Hepatocyte (in vitro differentiated cells): ENCODE measurements at places on chromosomes 2 and 18. TPM values are rescaled to one million over a fixed set of nuclear protein-coding genes. Genes with fewer than 3 reads are reported as not detected.

DNA sequence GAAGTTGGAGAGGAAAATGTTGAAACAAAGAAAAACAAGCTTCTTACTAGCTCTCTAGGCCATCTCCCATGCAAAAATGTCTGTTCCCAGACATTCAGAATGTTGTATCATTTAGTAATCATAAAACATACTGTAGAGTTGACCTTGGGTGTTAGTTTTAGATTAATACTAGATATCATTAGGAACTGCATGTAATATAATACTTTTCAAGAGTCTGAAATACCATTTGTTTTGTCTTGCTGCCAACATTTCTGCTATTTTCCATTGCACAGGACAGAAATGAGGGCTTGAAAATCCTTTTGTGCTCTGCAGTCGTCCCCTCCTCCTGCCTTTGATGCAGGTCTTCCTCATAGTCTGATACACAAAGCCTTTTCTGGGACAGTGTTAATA, 89.5 kb upstream of the RBMS1 start:
- H3K36me3 ChIP-seq: no peaks in the 10 kb centered on the region
- H3K27ac ChIP-seq: peak overlapping the region; percentile 67
- no peak overlapping the region for H3K4me3 ChIP-seq
- peaks cover 20% of the 10 kb centered on the region for H3K4me1 ChIP-seq
- no peaks in the 10 kb centered on the region for H3K27me3 ChIP-seq

- no peaks in the 10 kb centered on the region for H3K27me3 ChIP-seq
- H3K27ac ChIP-seq: peak overlapping the region; percentile 3
- peaks cover 10% of the 10 kb centered on the region for H3K4me1 ChIP-seq
- H3K4me3 ChIP-seq: no peak overlapping the region
These were observed 150.7 kb downstream of the THADA start for GRCh38 chr2:43444989-43445645.

DNA sequence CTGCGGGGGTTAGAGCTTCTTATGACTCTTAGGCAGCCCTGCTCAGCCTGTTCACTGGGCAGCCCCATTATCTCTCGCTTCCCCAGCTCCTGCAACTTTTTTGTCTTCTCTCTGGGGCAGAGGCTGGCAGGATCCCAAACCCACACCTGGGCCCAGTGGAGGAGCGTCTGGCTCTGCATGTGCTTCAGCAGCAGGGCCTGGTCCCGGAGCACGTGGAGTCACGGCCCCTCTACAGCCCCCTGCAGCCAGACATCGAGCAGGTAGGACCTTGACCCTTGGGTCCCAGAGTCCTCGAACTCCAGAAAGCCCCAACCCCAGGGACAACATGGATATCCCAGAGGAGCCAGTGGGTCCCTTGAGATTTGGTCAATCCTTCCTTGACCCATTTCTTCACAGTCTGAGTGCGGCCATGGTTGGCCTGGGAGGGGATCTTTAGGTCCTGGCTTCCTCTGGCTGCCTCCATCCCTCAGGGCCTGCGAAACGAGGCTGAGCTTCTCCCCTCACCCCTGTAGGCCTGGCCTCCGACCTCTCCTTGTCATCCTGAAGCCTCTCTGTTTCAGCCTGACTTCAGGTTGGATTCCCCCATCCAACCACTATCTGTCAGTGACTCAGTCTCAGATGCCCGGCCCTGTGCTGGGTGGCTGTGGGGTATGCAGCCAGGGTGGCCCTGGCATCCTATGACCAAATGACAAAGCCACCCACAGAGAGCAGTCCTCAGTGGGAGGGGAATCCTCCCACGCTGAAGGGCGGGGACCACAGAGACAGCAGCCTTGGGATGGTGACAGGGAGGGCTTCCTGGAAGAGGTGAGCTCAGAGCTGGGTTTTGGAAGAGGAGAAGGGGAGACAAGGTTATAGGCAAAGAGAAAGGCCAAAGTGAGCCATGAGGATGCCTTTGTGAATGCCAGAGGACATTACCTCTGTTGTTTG, 214.2 kb downstream of the DYSF start:
- no peaks in the 10 kb centered on the region for H3K36me3 ChIP-seq
- DNase-seq: no peak
- no peak overlapping the region for H3K27ac ChIP-seq
- no peaks in the 10 kb centered on the region for H3K4me1 ChIP-seq
- H3K27me3 ChIP-seq: no peaks in the 10 kb centered on the region
- no peak overlapping the region for H3K4me3 ChIP-seq

GRCh38 chr18:57925706-57926105, 118.3 kb upstream of the NEDD4L start:
- H3K27ac ChIP-seq: no peak overlapping the region
- DNase-seq: no peak

- H3K4me1 ChIP-seq: no peaks in the 10 kb centered on the region
- H3K27ac ChIP-seq: no peak overlapping the region
- no peak overlapping the region for H3K4me3 ChIP-seq
- DNase-seq: no peak
- H3K36me3 ChIP-seq: no peaks in the 10 kb centered on the region
These were observed 24.4 kb upstream of the RAB12 start for GRCh38 chr18:8584798-8585197.

GRCh38 chr2:170115501-170116229, 62.3 kb upstream of the MYO3B start:
- H3K27ac ChIP-seq: no peak overlapping the region
- H3K36me3 ChIP-seq: no peaks in the 10 kb centered on the region
- H3K4me1 ChIP-seq: no peaks in the 10 kb centered on the region
- H3K4me3 ChIP-seq: no peak overlapping the region
- peak; percentile 44 for DNase-seq

DNA sequence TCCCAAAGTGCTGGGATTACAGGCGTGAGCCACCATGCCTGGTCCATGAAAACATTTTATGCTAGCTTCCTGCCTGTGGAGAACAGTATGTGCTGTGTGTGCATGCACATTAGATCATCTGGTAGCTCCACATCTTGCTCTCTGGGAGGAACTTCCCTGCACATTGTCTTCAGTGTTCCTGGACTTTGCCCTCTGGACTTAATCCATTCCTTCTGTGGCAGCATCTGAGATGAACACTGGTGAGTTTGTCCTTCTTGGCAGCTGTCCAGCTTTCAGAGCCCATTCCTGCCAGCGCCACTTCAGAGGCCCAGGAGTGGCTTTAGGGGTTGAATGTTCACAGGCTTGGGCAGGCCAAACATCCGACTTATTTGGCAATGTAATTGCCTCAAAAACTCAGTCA, 65.2 kb downstream of the POU3F3 start:
- H3K4me3 ChIP-seq: no peak overlapping the region
- H3K4me1 ChIP-seq: no peaks in the 10 kb centered on the region
- H3K27me3 ChIP-seq: no peaks in the 10 kb centered on the region
- no peaks in the 10 kb centered on the region for H3K36me3 ChIP-seq
- no peak overlapping the region for H3K27ac ChIP-seq

The RNF144A gene
- 3.4 and 5.4 TPM in 2 replicates for polyA plus RNA-seq

The NOSTRIN gene
- polyA plus RNA-seq: 5.8 and 10.1 TPM in 2 replicates

The SLC4A3 gene
- 8.1 and 14.1 TPM in 2 replicates for polyA plus RNA-seq

The HOXD13 gene
- 19.3 and 24.7 TPM in 2 replicates for polyA plus RNA-seq
